ENCODE measurements at places on chromosomes 5 and 9. TPM values are rescaled to one million over a fixed set of nuclear protein-coding genes. Genes with fewer than 3 reads are reported as not detected.

SLC1A1 gene
- total RNA-seq: 0.13 TPM

TNFSF15 gene
- 1.1 TPM for total RNA-seq

PCDHGA3 gene
- not detected for total RNA-seq

LVRN gene
- not detected for total RNA-seq

SPATA31E1 gene
- not detected for total RNA-seq

PCDHB4 gene
- not detected for total RNA-seq

IL9 gene
- not detected for total RNA-seq

Measured in activated CD8-positive, alpha-beta T cell treated with anti-CD3 and anti-CD28 coated beads, Interleukin-2, amount 10 ng/mL, durations not matched to agents 7 days and 5 days (primary cell).